ENCODE measurements at places on chromosomes 3 and 15.

GRCh38 chr3:40923143-40923542 lies 276.2 kb upstream of the CTNNB1 start:
- DNase-seq: peak; percentile 11

DNA sequence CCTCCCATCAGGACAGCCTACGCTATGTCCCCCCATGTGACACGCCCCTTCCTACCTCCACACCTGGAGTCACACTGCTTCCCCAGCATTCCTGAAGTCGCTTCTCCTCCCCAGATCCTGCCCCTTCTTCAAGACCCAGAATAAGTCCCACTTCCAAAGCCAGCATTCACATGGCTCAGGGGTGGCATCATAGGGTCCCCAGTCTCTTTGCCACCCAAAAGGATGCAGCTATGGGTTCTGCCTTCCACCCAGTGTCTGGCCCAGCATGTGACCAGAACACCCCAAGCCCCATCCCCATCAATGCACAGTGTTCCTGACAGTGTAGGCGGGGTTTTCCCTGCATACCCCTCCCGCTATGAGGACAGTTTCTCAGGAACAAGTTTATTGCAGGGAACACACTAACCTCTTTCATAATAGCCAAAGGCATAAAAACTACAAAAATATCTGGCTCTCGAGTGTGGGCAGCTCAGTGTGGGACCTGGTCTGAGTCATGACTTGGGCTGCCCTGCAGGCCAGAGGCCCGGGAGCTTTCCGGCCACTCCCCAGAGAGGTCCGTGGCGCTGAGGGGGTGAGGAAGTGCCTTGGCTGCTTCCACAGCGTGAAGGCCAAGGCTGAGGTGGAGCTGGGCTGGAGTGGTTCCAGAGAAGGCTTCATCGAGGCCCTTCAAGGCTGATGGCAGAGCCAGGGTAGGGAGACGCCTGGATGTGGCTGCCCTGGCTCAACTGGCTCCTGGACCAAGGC lies 5.8 kb downstream of the ISLR start:
- no peak for DNase-seq

- DNase-seq: no peak
Measured at GRCh38 chr3:68256635-68257223, 602.3 kb upstream of the SUCLG2 start.

DNA sequence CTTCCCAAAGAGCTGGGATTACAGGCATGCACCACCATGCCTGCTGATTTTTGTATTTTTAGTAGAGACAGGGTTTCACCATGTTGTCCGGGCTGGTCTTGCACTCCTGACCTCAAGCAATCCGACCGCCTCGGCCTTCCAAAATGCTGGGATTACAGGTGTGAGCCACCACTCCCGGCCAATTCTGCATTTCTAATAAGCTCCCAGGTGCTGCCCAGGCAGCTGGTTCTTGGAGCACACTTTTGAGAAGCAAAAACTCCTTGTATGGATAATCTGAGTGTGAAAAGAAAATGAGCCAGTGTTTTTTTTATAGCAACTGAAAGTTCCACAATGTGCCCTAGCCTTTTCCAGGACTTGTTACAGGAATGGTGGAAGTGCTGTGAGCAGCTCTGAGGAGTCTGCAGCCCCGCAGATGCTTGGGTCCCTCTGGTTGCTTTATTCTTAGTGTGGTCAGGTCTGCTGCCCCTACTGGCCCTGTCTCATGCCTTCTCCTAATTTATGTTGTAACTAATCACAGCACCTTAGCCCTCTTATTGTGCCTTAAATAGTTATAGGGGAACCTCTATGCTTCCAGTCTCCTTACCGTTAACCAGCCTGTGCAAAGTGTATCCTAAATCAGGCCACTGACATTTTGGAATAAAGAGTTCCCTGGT lies 13.5 kb upstream of the KCNAB1 start:
- DNase-seq: no peak

- no peak for DNase-seq
Measured at GRCh38 chr3:2589336-2589969, 490.8 kb downstream of the CNTN4 start.
